ENCODE measurements at places on chromosomes 11 and 22. TPM values are rescaled to one million over a fixed set of nuclear protein-coding genes. Genes with fewer than 3 reads are reported as not detected.

The ELFN2 gene
- 0.10 TPM for total RNA-seq

The RIMBP3C gene
- 0.92 TPM for total RNA-seq

The TRIM48 gene
- not detected for total RNA-seq

The ACCS gene
- 11.6 TPM for total RNA-seq

The OR52E8 gene
- not detected for total RNA-seq

The PATE3 gene
- total RNA-seq: not detected

The HBD gene
- total RNA-seq: not detected

The APLNR gene
- total RNA-seq: not detected

The SLC22A9 gene
- total RNA-seq: not detected

The SLC15A3 gene
- 4.2 TPM for total RNA-seq

The BATF2 gene
- total RNA-seq: not detected

The SOX10 gene
- total RNA-seq: not detected

The KCTD17 gene
- 25.7 TPM for total RNA-seq

The MRGPRE gene
- not detected for total RNA-seq

The ROBO4 gene
- not detected for total RNA-seq

The OR51E2 gene
- not detected for total RNA-seq

The IFITM10 gene
- 0.96 TPM for total RNA-seq

The ATG13 gene
- total RNA-seq: 62.1 TPM

The OR6A2 gene
- not detected for total RNA-seq

The SEZ6L gene
- not detected for total RNA-seq

The IMMP1L gene
- total RNA-seq: 19.7 TPM

The CLP1 gene
- 17.1 TPM for total RNA-seq

The OR10A2 gene
- total RNA-seq: not detected

The PRR33 gene
- 0.05 TPM for total RNA-seq

The LMF2 gene
- total RNA-seq: 130 TPM

The OR10D3 gene
- total RNA-seq: not detected

The BLID gene
- total RNA-seq: not detected

The VPS37C gene
- 5.5 TPM for total RNA-seq

The KCNC1 gene
- not detected for total RNA-seq

The PPP6R3 gene
- total RNA-seq: 114 TPM

The BACE1 gene
- 0.48 TPM for total RNA-seq

The SPI1 gene
- not detected for total RNA-seq

The SLC6A5 gene
- total RNA-seq: not detected

The SAA4 gene
- total RNA-seq: not detected

The MPEG1 gene
- not detected for total RNA-seq

The OR5P2 gene
- total RNA-seq: not detected

The EMID1 gene
- total RNA-seq: not detected

The EMSY gene
- 28.7 TPM for total RNA-seq

The SHANK3 gene
- total RNA-seq: 0.02 TPM
